ENCODE measurements at places on chromosomes 3 and 15.

DNA sequence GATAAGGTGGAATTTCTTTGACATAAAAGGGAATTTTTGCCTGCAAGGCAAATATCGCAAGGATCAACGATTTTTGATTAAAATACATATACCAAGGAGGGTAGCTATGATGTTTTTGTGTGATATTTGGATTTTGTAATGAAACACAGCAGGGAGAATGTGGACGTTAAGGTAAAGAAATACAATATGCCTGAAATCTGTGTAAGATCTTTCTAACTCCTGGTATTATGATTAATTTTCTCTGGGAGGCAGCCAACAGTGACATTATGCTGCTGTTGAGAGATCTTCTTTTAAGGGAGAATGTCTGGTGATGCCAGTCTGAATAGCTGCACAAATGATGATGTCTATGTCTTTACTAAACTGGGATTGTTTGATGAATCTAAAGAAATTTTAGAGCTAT is 972.2 kb downstream of the SQOR start:
- DNase-seq, result no peak

GRCh38 chr3:54573858-54574257 is 354.0 kb downstream of the LRTM1 start:
- no peak for DNase-seq

DNA sequence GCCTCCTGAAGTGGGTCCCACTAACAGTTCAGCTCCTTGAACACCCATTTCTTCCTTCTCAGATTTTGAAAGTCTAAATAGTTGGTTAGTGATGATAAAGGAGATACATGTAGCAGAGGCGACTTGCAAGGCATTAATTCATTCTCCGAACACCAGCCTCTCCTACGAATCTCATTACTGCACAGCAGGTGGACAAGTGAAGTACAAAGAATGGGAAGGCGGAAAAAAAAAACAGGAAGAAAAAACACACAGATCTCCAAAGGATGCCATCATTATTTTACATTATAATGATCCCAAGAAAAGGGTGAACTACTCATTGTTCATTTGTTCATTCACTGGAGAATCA is 276.5 kb downstream of the MAGI1 start:
- DNase-seq, result no peak

- peak; percentile 73 for DNase-seq
These were observed 20.8 kb downstream of the VGLL4 start for GRCh38 chr3:11622586-11623550.

GRCh38 chr3:142095841-142096240 is 53.5 kb downstream of the TFDP2 start:
- no peak for DNase-seq

DNA sequence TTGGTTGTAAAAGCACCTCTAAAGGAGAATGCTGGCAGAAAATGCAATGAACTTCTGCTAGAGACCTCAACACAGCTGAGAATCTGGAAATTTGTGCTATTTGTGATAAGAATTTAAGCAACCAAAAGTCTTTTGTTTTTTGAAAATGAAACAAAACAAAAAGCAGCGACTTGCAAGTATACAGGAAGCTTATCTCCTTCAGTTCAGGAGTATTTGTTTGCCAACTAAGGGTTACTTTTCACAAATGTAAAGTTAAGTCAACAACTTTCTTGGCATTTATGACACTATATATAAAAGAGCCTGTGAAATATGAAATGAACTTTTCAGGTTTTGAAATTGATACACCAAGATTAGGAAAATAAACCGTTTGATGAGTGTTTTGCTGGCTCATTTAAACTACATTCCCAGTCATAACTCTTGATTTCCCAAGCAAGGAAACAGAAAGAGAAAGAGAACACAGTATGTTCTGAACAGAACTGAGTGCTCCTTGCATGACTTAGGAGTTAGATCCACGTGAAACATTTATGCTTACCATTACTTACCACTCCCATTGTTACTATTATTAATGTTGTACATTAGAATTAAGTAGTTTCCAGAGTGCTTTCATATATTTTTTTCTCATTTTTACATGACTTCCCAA is 92.3 kb upstream of the COL8A1 start:
- no peak for DNase-seq

DNA sequence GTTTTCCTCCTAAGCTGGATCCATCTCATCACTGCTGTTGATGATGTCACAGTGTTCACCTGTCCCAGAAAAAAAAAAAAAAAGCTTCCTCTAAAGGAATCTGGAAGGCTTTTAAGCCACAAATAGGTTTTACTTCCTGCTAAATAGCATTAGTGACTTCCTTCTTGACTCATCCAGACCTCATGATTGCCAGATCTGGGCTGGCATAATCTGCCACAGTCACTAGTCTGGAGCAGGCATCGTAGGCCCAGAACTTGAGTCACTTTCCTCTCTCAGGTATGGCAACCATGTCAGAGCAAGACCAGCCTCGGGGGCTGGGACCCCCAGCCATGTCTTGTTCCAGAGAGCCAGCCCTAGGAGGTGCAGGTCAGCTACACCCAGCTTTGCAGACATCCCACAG is 266.5 kb upstream of the CADM2 start:
- no peak for DNase-seq

DNA sequence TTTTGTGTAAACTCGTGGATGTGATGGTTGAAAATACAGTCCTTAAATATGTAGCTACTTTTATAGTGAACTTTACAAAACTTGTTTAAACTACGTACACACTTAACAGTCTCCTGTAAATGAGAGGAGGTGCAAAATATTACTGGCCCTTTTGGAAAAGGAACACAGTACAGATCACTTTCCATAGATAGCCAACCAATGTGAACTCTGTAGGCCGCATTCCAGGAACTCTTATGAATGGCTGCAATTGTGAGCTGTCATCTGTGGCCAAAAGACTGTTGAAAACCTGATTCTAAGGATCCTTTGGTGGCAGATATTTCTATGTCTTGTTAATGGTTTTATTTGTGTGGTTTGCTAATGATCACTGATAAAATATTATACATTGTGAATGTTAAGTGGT is 6.2 kb downstream of the TSC22D2 start:
- peak; percentile 65 for DNase-seq

DNA sequence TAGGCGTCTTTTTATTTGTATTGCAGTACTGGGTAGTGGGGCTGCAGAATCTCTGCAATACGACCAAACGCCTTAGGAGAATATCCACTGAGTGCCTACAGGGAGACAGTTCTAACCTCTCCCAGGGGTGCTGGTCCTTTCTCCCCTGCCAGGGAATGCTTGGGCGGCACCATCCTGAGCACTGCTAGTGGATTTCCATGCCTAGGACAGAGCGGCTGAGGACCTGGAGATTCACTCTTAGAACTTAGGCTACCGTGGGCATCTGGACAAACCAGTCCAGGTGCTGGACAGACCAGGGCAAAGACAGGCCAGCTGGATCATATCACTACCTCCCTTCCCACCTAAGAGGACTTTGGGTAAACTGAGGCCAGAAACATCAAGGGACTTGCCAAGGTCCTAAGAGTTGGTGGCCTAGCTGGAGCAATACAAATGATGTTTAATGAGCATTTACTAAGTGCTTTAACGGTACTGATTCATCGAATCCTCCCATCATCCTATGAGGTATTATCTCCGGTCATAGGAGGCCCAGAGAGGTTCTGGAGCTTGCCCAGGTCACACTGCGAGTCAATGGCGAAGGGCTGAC is 902 bp downstream of the TMEM44 start:
- DNase-seq, result no peak

- no peak for DNase-seq
These were observed 280.0 kb upstream of the TRIM42 start for GRCh38 chr3:140397847-140398246.

- DNase-seq, result no peak
These were observed 12.2 kb upstream of the UPK1B start for GRCh38 chr3:119161240-119161639.

DNA sequence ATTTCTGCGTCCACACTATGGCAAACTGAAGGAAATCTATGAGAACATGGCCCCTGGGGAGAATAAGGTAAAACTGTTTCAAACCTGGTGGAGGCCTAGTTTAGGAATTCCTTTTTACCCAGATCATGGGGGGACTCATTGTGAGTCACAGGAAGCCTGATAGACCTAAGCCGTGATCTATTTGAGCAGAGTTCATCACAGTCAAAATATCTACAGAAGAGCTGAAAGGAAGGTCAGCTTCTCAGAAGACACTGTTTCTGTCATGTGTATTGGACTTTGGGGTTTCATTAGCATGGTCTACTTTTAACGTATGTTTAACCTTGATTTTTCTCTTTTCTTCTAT is 1.3 kb downstream of the PSMD2 start:
- no peak for DNase-seq

- DNase-seq, result no peak
These were observed 121.8 kb downstream of the OXSM start for GRCh38 chr3:25911525-25912295.

DNA sequence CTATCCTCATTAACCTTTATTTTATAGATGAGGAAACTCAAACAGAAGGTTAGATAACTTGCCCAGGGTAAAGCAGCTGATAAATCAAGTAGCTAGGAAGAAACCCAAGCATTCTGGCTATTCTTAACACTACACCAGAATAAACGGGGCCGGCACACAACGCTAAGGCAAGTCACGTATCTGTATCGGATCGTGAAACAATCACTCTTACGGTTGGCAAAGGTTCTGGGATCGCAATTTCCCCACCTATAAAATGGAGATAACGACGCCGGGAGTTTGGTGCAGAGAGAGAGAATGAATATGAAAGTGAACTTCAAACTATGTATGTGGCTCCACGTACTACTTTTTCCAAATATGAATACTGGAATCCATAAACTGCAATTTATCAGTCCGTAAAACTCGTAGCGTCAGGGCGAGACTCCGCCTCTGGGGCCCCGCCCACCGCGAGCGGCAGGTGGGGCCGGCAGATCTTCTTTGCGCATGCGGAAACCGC is 252 bp upstream of the ARMC8 start:
- peak; percentile 93 for DNase-seq

DNA sequence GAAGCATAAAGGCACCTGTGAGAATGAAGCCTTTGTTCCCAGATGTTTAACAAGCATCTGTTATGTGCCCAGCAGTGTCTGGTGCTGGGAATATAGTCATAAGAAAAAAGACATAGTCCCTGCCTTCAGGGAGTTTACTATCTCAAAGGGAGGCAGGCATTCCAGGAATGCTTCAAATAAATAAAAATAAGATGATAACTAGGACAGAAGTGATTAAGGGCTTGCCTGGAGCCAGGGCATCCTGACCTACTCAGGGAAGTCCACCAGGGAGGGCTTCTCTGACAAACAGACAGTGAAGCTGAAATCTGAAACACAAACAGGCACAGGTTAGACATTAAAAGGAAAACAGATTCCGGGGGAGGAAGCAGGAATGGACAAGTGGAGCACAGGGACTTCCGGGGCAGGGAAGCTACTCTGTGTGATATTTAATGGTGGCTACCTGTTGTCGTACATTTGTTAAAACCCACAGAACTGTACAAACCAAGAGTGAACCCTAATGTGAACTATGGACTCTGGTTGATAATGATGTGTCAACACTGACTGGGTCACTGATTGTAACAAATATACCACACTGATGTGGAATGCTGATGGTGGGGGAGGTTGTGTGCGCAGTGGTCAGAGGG is 53.3 kb downstream of the ITGB5 start:
- DNase-seq, result peak; percentile 81

DNA sequence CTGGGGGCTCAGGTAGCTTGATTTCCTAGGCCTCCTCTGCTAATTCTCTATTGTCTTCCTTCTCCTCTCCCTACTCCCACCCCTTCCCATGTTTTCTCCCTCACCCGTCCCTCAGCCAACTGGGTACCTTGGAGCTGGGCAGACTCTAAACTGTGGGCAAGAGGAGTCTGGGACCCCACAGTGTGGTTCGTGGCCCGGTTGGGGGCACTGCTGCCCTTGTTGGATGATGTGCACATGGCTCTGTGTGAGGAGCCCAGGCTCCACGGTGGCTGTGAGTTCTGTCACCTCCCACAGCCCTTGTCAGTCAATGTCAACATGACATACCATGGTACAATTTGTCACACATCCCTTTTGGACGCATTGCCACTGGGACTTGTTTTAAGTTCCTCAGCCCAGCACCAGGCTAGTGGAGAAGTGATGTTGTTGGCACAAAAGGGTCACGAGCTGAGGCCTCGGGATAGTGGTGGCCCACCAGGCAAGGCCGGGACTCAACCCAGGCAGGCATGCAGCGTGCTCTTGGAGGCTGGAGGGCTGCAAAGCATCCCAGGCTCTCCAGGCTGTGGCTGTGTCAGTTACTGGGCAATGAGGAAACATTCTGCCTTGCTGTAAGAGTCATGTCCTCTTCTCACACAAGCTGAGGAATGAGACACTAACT is 142.3 kb downstream of the TLE3 start:
- no peak for DNase-seq

- no peak for DNase-seq
These were observed 106.8 kb downstream of the BBX start for GRCh38 chr3:107629566-107629965.

GRCh38 chr3:47512416-47513124 is 942 bp downstream of the ELP6 start:
- peak; percentile 65 for DNase-seq

DNA sequence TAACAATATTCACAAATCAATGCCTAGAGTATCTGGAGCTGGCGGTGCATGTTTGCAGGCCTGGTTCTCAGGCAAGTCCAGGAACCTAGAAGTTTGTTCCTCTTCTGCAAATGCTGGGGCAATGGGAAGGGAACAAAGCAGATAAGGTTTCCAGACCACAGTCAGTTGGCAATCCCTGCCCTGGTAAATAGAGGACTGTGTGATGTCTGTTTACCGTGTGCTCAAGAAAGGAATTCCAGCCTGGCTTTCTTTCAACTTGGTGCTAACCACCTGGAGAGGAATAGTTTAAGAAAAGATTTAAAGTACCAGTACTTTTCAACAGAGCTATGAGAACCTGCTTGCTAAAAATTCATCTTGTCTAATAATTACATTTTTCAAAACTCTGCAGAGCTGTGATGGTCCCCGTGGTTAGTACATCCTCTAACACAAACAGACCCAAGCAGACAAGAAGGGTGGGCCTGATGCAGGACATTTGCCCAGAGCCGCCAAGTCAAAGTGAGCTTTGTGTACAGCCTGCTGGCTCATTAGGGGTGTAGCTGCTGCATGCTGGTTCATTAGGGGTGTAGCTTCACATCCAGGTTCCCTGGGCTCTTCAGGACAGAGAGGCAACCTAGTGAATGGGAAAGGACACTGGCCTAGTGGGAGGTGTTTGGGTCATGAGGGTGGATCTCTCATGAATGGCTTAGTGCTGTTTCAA is 220.5 kb downstream of the SQOR start:
- peak; percentile 74 for DNase-seq

DNA sequence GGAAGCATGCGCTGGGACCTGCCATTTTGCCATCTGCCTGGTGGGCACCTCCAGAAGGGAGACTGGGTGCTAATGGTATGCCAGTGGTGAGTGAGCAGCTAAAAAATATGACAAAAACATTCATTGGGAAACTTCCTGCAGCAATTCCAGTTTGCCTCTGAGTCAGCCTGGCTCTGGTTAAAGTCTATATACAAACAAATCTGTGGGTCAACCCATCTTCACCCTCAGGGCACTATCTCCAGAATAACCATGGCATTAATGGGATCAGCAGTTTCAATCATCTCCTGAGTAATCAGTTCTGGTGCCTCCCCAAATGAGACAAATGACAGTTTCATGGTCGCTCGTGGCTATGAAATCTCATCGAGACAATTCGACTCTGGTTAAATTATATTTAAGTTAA is 21.5 kb downstream of the FRMD4B start:
- no peak for DNase-seq

- DNase-seq, result no peak
These were observed 173.3 kb upstream of the ICE2 start for GRCh38 chr15:60652245-60652644.

- DNase-seq, result no peak
These were observed 100.0 kb downstream of the THSD4 start for GRCh38 chr15:71215126-71215894.

- DNase-seq, result no peak
These were observed 36.0 kb downstream of the USP13 start for GRCh38 chr3:179688850-179689249.

Measured in stomach (tissue), 19 donors.